ENCODE measurements at places on chromosomes 16 and 17.
A peak's percentile ranks its signal among the peaks of the same experiment; 100 is the strongest.

- no peaks in the 10 kb centered on the region for H3K27me3 ChIP-seq
- peak overlapping the region; percentile 24 for H3K27ac ChIP-seq
- H3K4me3 ChIP-seq = no peak overlapping the region
- peaks cover 16% of the 10 kb centered on the region for H3K36me3 ChIP-seq
Measured at GRCh38 chr16:48536614-48537200, 73.3 kb downstream of the N4BP1 start.

DNA sequence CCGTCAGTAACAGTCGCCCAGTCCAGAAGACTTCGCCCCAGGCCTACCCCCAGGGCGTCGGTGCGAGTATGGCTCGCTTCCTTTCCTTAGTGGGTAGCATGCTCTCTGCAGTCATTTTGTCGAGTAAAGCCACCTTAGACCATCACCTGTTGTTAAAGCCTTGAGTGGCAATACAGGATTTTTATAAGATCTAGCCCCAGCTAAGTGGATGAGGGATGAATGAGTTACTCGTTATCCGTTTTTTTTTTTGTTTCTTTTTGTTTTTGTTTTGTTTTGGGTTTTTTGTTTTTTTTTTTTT is 322 bp upstream of the KLHL11 start:
- H3K36me3 ChIP-seq = peaks cover 21% of the 10 kb centered on the region
- no peaks in the 10 kb centered on the region for H3K27me3 ChIP-seq

GRCh38 chr17:75065562-75066151 is 18.6 kb downstream of the KCTD2 start:
- DNase-seq = no peak
- no peak overlapping the region for H3K4me3 ChIP-seq
- no peaks in the 10 kb centered on the region for H3K27me3 ChIP-seq
- H3K27ac ChIP-seq = peak overlapping the region; percentile 80
- H3K4me1 ChIP-seq = peaks cover 59% of the 10 kb centered on the region

DNA sequence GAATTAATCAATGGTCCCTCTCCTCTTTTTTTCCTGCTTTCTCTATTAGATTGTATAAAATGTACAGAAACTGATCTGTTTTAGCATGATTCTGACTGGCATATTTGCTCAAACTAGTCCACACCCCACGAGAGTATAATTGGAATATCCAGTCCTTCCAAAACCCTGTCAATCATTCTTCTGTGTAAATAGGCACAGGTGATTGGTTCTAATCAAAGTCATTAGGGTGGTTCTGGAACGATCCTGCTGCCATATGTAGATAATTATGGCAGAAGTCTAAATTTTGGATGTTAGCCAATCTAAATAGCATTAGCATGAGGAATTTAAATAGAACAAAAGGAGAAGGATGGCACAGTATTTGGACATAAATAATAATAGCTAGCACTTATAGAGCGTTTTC is 165.7 kb downstream of the SHISA6 start:
- no peak overlapping the region for H3K4me3 ChIP-seq
- no peaks in the 10 kb centered on the region for H3K4me1 ChIP-seq
- no peak for DNase-seq
- H3K27ac ChIP-seq = no peak overlapping the region

DNA sequence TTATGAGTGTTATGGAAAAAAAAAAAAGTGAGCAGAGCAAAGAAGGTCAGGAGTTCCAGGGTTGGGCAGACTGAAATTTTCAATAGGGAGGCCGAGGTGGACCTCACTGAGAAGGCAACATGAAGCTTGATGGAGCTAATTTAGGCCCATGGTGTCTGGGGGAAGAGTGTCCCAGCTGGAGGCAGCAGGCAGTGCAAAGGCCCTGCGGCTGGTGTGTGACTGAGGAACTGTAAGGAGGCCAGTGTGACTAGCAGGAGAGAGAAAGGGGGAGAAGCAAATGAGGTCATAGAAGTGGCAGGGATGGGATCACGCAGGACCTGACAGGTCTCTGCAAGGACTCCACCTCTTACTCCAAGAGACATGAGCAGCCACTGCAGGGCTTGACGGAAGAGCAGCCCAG is 10.2 kb downstream of the ARHGEF15 start:
- no peaks in the 10 kb centered on the region for H3K36me3 ChIP-seq
- peaks cover 70% of the 10 kb centered on the region for H3K27me3 ChIP-seq
- H3K4me3 ChIP-seq = no peak overlapping the region
- peaks cover 10% of the 10 kb centered on the region for H3K4me1 ChIP-seq

GRCh38 chr17:59456428-59456827 is 109.0 kb upstream of the DHX40 start:
- H3K36me3 ChIP-seq = no peaks in the 10 kb centered on the region
- DNase-seq = no peak
- H3K4me3 ChIP-seq = no peak overlapping the region
- no peak overlapping the region for H3K27ac ChIP-seq
- H3K27me3 ChIP-seq = peaks cover 22% of the 10 kb centered on the region

- no peak for DNase-seq
- no peak overlapping the region for H3K4me3 ChIP-seq
- H3K36me3 ChIP-seq = peaks cover 12% of the 10 kb centered on the region
- H3K27ac ChIP-seq = no peak overlapping the region
- H3K4me1 ChIP-seq = peaks cover 38% of the 10 kb centered on the region
Measured at GRCh38 chr16:336269-336668, 16.3 kb downstream of the AXIN1 start.

GRCh38 chr17:78474614-78475146 is 96.2 kb downstream of the PGS1 start:
- no peak overlapping the region for H3K4me3 ChIP-seq
- H3K4me1 ChIP-seq = peaks cover 4% of the 10 kb centered on the region
- no peaks in the 10 kb centered on the region for H3K36me3 ChIP-seq
- peaks cover 30% of the 10 kb centered on the region for H3K27me3 ChIP-seq

- no peaks in the 10 kb centered on the region for H3K4me1 ChIP-seq
- H3K36me3 ChIP-seq = no peaks in the 10 kb centered on the region
- no peak for DNase-seq
Measured at GRCh38 chr16:46555951-46556350, 65.2 kb downstream of the SHCBP1 start.

DNA sequence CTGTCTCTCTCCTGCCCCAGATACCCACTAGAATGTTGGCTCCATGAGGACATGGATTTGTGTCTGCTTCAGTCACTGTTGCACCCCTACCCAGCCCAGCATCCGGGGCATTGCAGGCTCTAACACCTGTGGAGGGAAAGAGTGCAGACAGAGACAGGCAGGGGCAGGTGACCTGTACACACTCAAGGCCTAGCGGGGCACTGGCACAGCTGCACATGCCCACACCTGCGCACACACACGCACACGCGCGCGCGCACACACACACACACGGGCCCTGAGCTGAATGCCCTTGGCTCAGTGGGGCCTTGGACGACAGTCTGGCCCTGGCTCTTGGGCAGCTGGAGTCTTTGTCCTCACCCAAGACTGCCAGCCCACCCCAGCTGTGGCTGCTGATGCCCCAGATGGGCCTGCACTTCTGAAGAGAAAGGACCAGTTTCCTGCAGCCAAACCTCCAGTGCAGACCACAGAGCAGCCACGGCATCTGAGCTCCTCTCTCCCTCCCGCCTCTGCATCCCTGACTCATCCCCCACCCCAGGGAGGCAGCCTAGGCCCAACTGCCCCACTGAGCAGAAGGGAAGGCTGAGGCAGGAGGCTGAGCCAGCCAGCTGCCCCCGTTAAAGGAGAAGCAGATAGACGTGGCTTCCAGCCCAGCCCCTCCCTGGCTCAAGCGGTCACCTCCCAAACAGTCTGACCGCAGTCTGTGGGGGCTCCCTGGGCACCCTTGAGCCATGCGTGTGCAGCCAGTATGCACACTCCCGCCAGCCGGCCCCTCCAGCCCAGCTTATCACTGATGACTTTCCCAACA is 12.3 kb upstream of the RAI1 start:
- H3K4me1 ChIP-seq = peaks cover 23% of the 10 kb centered on the region
- H3K27ac ChIP-seq = no peak overlapping the region
- no peak overlapping the region for H3K4me3 ChIP-seq
- DNase-seq = no peak
- H3K27me3 ChIP-seq = peaks cover 55% of the 10 kb centered on the region
- H3K36me3 ChIP-seq = no peaks in the 10 kb centered on the region

- peak overlapping the region; percentile 75 for H3K27ac ChIP-seq
- peaks cover 26% of the 10 kb centered on the region for H3K27me3 ChIP-seq
- peaks cover 80% of the 10 kb centered on the region for H3K4me1 ChIP-seq
- no peaks in the 10 kb centered on the region for H3K36me3 ChIP-seq
Measured at GRCh38 chr17:47719411-47720152, 13.5 kb upstream of the TBX21 start.

- H3K4me3 ChIP-seq = no peak overlapping the region
- no peak for DNase-seq
- H3K4me1 ChIP-seq = no peaks in the 10 kb centered on the region
- peaks cover 8% of the 10 kb centered on the region for H3K27me3 ChIP-seq
- H3K36me3 ChIP-seq = no peaks in the 10 kb centered on the region
Measured at GRCh38 chr17:56880133-56880532, 33.7 kb downstream of the TRIM25 start.

GRCh38 chr16:4615384-4616046 is 827 bp upstream of the UBALD1 start:
- no peaks in the 10 kb centered on the region for H3K36me3 ChIP-seq
- no peaks in the 10 kb centered on the region for H3K27me3 ChIP-seq
- no peak for DNase-seq
- peaks cover 43% of the 10 kb centered on the region for H3K4me1 ChIP-seq

DNA sequence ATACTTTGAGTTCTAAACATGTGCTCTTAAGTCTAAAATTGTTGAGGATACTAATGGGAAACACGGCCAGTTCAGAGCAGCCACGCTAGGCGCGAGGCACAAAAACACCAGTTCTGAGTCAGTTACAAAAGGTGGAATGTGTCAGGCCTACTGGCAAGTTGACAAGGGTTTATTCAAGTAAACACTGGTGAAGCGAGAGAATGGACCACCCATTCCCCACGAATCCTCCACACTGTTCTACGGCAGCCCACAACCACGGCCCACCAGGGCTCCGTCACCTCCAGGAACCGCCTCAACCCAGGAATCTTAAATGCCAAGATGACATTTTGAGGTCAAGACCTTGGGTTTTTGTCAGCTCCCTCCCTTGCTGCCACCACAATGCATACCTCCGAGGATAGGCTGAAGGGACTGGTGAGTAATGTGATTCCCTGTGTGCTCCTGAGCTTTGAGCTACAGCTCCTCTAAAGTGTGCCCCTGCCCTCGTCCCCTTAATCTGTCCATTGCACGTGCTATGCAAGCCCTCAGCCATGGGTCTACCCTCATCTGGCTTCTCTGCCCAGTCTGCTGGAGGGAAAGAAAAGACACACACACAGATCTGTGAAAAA is 28.5 kb upstream of the TRAP1 start:
- peaks cover 10% of the 10 kb centered on the region for H3K4me1 ChIP-seq
- peaks cover 63% of the 10 kb centered on the region for H3K36me3 ChIP-seq
- no peak for DNase-seq
- H3K27me3 ChIP-seq = no peaks in the 10 kb centered on the region
- H3K4me3 ChIP-seq = no peak overlapping the region
- no peak overlapping the region for H3K27ac ChIP-seq

DNA sequence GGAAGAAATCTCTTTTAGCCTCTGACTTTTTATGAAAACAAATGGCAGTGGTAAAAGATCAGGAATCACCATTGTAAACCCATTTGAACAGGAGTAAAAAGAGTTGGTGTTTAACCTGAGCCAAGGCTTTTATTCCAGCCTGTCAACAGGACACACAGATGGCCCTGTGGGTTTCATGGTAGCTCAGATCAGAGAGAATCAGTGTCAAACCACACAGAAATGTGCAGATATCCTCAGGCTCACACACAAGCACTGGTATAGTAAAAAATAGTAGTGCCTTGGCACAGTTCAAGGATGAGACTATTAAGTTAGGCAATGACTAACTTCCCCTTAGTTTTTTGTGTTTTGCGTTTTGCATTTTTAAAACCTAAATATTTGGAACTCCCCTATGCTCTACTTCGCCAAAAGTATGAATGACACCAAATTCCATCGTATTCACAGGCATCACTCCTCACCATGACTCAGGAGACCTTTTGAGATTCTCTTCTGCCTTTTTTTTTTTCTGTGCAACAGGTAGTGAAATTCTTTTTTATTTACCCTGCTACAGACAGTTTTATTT is 1200.0 kb downstream of the CDH11 start:
- no peak overlapping the region for H3K4me3 ChIP-seq
- no peak overlapping the region for H3K27ac ChIP-seq
- DNase-seq = no peak
- H3K27me3 ChIP-seq = no peaks in the 10 kb centered on the region
- H3K36me3 ChIP-seq = no peaks in the 10 kb centered on the region

DNA sequence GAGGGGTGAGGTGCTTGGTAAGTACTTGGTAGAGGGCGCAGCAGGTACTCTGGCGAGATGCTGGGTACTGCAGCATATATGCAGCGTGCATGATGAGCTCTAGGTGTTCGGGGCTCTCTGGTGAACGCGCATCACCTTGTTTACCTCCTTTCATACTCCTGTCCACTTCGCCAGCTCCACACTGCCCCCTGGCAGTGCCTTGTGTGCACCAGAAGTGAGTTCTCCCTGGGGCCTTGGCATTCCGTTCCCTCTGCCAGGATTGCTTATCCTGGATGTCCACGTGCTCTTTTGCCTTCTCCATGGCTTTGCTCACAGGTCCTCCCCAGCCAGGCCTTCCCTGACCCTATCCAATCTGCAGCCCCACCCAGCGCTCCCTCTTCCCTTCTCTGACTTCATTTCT is 154.2 kb downstream of the MRM1 start:
- peak; percentile 56 for DNase-seq
- H3K36me3 ChIP-seq = no peaks in the 10 kb centered on the region
- H3K4me1 ChIP-seq = no peaks in the 10 kb centered on the region
- H3K4me3 ChIP-seq = no peak overlapping the region
- H3K27me3 ChIP-seq = peaks cover 15% of the 10 kb centered on the region

DNA sequence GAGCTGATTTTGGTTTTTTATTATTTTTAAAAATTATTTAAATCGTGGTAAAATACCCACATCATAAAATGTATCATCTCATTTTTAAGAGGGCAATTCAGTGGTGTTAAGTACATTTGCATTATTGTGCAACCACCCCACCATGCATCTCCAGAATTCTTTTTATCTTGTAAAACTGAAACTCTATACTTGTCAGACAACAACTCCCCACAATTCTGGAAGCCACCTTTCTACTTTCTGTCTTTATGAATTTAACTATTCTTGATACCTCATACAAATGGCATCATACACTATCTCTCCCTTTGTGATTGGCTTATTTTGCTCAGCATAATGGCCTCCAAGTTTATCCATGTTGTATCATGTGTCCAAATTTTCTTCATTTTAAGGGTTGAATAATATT is 97.9 kb downstream of the HS3ST3B1 start:
- no peak for DNase-seq
- no peak overlapping the region for H3K27ac ChIP-seq
- H3K4me3 ChIP-seq = no peak overlapping the region

- no peaks in the 10 kb centered on the region for H3K4me1 ChIP-seq
- H3K4me3 ChIP-seq = no peak overlapping the region
- H3K36me3 ChIP-seq = no peaks in the 10 kb centered on the region
- H3K27ac ChIP-seq = no peak overlapping the region
- DNase-seq = peak; percentile 21
Measured at GRCh38 chr17:33328129-33328528, 35.0 kb upstream of the ASIC2 start.

GRCh38 chr17:62017496-62017895 is 47.6 kb downstream of the MED13 start:
- DNase-seq = no peak
- H3K36me3 ChIP-seq = peaks cover 31% of the 10 kb centered on the region
- H3K4me1 ChIP-seq = no peaks in the 10 kb centered on the region
- H3K4me3 ChIP-seq = no peak overlapping the region
- no peaks in the 10 kb centered on the region for H3K27me3 ChIP-seq
- no peak overlapping the region for H3K27ac ChIP-seq

- H3K4me1 ChIP-seq = no peaks in the 10 kb centered on the region
- no peak overlapping the region for H3K27ac ChIP-seq
- no peak overlapping the region for H3K4me3 ChIP-seq
- DNase-seq = no peak
Measured at GRCh38 chr16:57709663-57710062, 15.1 kb downstream of the DRC7 start.
